ENCODE measurements at places on chromosomes 16 and 17.

DNA sequence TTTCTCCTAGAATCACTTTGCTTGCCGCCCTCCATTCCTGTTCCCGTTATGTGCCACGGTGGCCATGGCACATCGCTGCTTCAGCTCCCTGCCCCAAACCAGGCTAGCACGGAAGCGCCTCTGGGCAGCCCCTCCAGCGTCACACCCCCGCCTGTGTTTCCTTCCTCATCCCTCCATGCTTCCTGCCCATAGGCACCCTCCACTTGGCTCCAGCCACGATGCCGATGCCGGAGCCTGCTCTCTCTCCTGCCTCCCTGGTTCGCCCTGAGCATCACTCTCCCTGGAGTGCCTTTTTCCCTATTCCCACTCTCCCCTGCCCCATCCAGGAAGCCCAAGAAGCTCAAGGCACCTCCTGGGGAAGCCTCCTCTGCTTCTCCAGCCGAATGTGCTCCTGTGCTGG, 3.2 kb upstream of the ARHGAP23 start:
- DNase-seq: no peak

GRCh38 chr17:6147042-6147441, 76.9 kb downstream of the WSCD1 start:
- DNase-seq: no peak

DNA sequence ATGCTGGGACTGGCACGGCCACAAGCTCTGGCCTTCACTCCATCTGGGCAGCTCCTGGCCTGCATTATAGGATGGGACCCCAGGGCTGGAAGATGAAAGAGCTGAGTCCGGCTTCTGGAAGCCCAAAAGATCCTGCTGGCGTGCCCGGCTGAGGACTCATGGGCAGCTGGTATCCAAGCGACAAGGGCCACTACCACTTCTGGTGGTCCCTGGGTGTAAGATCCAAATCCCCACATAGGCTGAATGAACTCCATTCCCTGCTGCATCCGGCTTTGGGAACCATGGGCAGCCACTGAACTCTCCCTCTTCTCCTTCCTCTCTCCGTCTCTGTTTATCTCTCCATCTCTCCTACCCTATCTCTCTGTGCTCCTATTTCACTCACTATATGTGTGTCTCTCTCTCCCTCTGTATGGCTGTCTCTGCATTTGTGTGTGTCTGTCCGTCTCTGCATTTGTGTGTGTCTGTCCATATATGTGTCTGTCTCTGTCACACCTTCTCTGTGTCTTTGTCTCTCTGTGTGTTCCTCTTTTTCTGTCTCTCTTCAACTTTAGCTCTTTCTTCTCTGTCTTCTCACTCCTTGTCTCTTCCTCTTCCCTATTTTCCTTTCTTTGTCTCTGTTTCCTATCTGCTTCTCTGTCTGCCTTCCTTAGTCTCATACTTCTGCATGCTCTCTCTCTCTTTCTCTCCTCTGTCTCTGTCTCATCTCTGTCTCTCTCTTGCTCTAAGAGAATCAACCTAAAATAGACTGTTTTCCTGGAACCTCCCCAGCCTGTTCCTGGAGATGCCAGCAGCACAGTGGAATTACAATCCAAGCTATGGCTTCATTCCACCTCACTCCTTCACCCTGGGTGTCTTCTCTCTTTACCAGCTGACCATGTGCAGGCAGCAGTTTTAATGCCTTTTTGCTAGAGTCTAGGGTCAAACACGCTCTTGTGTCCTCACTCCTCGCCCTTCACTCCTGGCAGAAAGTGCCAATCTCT, 60.4 kb upstream of the IRX6 start:
- DNase-seq: no peak

DNA sequence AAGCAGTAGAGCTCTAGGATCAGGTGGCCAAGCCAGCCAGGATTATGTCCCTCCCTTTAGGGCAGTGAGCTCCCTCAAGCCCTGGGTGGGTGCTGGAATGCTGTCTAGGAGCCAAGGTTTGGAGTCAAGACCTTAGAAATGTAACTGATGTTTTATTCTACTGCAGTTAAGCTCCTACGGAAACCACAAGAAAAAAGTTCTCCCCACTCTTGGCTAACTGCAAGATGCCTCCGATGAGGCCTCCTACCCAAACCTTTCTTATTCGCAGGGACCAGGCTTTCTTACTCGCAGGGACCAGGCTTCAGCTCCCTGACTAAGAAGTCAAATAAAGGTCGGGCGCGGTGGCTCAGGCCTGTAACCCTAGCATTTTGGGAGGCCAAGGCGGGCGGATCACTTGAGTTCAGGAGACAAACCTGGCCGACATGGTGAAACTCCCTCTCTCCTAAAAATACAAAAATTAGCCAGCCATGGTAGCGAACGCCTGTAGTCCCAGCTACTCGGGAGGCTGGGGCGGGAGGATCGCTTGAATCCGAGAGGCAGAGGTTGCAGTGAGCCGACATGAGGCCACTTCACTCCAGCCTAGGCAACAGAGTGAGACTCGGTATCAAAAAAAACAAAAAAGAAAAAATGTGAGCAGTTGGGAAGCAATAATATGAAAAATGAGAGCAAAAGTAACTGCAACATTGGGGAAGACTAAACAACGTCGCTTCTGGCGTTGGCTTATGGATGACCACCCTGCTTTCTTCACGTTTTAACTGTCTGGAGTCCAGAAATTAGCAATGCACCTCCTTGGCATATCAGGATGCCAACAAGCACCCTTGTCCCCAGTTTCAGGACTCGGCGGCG, 31.7 kb upstream of the ARL4D start:
- no peak for DNase-seq

GRCh38 chr17:61715348-61715747, 124.3 kb upstream of the NACA2 start:
- no peak for DNase-seq

GRCh38 chr17:81400154-81400977, 5.1 kb downstream of the BAHCC1 start:
- DNase-seq: no peak

DNA sequence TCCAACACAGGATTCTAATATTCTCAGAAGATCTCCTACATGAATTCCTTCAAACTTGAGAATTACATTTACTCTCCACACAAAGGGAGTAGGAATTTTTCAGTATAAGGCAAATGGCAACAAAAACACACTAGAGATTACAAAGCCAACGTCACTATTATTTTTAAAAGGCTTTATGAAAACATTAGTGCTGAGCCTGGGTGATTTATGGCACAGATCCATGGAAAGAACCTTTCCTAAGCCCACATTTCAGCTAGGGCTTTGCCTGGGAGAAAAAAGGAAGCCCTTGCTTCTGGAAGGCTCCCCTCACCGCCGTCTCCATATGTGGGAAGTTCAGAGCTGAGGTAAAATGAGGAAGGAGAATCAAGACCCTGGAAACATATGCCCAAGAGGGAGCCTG, 499.4 kb upstream of the HSBP1 start:
- DNase-seq: no peak

DNA sequence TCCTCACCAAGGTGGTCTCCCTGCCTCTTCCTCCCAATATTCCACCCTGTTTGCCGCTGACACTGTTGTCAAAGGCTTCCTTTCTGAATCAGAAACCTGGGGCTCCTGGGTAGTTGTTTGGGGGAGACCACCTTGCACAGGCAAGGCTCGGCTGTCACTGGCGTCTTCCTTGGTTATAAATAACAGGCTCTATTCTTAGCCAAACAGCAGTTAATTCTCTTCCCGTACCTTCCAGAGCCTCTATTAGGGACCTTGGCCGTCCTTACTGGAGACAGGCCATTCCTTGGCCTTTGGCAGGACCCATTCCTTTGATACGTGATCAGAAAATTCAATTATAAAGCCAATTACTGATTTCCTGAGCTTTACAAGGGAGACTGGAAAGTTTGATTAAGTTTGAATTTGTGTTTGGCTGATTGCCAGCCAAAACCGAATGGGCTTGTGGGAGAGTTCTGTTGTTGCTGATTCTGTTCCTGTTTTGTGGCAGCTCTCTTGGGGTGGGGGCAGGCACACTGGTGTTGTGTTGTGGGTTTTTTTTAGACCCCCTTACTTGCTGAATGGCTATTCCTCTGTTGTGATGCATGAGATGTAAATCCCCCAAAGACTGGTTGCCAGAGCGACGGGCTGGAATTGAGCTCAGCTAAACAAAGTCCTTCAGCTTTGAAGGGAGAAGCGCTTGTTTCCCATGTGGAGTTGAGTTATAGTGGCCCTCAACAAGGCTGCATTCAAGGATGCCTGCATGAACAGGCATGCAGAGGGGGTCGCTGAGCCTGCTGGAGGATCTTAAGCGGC, 104.6 kb downstream of the GNAO1 start:
- DNase-seq: no peak

DNA sequence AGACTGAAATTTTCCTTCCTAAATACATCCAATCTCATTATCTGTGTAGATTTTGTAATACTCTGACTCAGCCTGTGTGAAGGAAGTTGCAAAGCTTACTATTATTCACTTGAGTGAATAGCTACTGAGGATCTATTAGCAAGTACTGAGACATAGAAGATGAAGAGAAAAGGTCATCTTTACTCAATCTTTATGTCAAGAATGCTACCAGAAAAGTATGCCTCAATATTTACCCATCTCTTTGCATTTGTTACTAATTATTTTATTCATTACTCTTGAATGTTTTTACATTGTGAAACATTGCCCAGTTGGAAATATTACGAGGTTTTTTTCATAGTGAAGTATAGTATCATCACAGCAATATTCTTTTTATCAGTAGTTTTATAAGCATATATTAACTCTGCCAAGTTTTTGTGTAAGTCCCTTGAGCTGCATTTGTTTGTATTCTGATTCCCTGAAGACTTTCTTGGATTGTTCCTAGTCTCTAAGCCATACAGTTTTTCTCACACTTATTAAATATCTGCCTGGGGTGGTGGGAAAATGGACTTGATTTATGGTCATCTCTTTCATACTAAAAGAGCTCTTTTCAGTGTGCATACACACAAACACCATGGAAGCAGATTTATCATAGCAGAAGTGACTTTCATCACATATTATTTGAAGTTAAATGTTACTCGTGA, 110.4 kb downstream of the MRTFB start:
- no peak for DNase-seq

DNA sequence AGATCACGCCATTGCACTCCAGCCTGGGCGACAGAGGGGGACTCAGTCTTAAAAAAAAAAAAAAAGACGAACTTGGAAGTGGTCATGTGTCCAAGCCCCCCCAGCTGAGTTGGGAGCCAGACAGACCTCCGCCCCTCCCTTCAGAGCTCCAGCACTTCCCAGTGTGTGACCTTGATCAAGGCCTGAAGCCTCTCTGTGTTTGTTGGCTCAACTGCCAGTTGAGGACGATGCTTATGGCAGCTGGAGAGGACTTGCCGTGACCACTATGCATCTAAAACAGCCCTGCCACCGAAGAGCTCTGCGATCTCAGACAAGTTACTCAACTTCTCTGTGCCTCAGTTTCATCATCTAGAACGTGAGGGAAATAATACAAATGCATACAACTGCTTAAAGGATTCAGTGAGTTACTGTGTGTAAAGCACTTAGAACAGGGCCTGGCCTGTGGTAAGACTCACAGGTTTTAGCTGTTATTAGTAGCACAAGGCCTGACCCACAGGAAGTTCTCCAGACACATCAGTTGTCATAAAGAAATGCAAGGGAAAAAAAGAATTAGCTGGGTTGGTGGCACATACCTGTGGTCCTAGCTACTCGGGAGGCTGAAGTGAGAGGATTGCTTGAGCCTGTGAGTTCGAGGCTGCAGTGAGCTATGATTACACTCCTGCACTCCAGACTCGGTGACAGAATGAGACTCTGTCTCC, 7.0 kb upstream of the IL27 start:
- no peak for DNase-seq

DNA sequence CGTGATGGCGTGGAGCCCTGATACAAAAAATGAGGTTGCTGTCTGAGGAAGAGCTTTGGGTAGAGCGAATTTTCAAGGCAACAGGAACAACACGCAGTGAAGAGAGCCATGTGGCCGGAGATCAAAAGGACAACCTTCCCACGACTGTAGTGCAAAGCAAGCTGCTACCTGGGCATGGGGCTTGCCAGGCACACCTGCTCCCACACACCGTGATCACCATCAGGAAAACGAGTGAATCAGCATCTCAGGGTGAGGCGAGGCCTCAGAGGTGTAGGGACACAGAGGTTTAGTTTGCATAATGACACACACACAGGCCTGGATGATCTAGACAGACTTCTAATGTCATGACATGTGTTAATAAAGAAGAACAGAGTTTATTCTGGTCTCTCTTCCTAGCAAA, 65.7 kb downstream of the PARN start:
- peak; percentile 54 for DNase-seq

- DNase-seq: no peak
These were observed 74.3 kb upstream of the CRHR1 start for GRCh38 chr17:45709728-45710288.

DNA sequence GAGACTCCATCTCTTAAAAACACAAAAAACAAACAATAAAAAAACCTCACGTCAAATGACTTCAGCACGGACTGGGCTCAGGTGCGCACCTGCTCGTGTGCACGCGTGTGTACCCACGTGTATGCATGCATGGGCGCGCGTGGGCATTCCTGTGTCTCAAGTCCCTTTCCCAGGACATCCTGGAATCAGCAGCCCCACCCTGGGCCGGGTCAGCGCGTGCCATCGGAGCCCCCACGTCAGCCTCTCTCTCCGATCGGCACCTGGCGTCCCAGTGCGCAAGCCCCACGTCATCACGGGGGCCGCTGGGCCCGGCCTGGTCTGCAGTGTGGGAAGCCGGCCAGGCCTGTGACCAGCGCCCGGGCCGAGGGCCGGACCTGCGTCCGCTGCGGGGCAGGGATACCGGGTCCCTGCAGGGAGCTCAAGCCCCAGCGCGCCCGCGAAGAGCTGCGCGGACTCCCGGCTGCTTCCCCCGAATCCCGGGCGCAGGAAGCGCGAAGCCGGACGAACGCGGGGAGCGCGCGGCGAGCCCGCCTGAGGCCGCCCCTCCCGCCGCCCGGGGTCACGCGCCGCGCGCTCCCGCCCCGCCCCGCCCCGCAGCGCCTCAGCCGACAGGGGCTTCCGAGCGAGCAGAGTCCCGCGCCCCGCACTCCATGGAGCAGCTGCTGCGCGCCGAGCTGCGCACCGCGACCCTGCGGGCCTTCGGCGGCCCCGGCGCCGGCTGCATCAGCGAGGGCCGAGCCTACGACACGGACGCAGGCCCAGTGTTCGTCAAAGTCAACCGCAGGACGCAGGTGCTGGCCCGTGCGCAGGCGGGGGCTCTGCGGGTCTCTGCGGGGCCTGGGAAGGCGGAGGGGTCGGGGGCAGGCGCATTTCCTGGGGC, at the start of gene FN3K:
Gene FN3K, plus strand, starts transcription at position 629 of the 880 bp plus-strand sequence. Its CDS starts 22 bp downstream, at position 651.
- DNase-seq: peak; percentile 53

DNA sequence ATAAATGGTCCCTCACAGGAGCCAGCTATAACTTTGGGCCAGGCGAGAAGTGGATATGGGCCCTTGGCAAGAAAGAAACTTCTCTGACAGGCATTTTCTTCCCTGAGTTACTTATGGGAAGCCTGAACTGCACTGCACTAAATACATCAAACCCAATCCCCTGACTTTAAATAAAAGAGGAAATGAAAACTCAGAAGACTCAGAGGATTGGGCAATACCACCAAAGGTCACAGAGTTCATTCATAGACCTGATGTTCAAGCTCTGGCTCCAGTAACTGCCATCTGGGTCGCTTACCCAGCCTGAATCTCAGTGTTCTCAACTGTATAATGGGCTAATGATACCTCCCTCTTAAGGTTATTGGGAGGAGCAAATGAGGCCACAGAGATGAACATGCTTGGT, 815 bp downstream of the KRT35 start:
- no peak for DNase-seq
